ENCODE measurements at places on chromosomes 6 and 20.

- DNase-seq, result no peak
These were observed 223.9 kb downstream of the PREX1 start for GRCh38 chr20:48603819-48604405.

GRCh38 chr20:13356591-13356990 is 135.5 kb downstream of the ISM1 start:
- no peak for DNase-seq

- no peak for DNase-seq
These were observed 49.0 kb downstream of the SSR1 start for GRCh38 chr6:7264041-7264440.

DNA sequence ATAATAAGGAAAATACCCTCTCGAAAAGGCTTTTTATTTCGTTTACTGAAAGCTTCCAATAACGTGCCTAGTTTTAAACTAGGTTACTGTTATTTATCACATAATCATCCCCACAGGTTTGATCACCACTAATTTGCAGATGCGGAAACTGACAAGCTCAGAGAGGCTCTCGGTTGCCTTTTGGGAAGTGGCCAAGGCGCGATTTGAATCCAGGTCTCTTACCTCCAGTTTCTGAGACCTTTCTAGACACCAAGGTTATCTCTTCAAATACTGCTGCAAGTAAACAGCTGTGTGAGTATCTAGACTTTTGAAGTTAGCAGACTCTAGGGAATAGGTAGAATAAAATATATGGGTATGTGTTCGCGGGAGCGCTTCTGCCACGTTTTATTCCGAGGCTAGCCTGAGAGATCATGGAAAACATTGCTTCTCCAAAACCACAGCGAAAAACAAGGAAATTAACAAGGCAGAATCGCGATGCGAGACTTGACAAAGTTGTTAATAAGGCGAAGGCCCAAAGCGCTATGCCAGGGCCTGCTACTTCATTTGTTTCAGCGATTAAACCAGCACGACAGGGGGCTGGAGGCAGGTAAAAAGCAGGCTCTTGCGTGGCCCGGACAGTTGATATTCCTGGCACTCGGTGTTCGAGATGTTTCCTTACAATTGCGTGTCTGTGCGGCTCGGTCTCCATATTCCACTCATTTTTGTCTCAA is 1.8 kb upstream of the JARID2 start:
- DNase-seq, result no peak

DNA sequence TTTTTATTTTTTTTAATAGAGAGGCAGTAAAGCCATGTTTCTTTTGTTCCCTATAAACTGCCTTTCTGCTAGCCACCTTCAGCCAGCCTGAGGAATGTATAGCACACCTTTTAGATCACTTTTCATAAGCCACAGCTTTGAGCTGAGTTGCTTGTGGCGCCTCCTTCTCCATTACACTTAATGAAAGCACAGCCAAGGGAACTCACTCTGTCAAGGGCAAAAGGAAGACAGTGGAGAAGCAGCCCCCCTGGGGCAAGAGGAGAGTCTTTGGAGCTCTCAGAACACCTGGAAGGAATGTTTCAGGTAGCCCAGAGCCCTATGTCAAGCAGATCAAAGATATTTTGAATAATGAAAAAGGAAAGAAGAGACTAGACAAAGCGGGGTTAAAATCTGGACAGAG is 235.1 kb downstream of the CLIC5 start:
- no peak for DNase-seq

DNA sequence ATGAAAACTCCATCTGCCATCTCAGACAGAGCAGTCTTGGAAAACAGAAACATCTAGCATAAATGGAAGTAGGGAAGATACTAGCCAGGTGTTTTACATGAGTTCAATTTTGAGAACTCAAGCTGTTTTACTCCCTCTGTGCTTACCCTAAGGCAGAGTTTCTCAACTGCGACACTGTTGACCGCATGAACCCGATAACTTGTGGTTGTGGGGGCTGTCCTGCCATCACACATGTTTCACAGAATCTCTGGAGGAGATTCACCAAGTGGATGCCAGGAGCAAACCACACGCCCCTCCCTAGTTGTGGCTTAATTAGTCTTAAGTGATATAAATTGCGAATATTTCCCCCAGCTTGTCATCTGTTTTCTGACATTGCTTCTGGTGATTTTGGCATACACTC is 2.3 kb upstream of the SERPINB6 start:
- peak; percentile 18 for DNase-seq
